ENCODE measurements at places on chromosomes 6 and 20. TPM values are rescaled to one million over a fixed set of nuclear protein-coding genes. Genes with fewer than 3 reads are reported as not detected.

DNA sequence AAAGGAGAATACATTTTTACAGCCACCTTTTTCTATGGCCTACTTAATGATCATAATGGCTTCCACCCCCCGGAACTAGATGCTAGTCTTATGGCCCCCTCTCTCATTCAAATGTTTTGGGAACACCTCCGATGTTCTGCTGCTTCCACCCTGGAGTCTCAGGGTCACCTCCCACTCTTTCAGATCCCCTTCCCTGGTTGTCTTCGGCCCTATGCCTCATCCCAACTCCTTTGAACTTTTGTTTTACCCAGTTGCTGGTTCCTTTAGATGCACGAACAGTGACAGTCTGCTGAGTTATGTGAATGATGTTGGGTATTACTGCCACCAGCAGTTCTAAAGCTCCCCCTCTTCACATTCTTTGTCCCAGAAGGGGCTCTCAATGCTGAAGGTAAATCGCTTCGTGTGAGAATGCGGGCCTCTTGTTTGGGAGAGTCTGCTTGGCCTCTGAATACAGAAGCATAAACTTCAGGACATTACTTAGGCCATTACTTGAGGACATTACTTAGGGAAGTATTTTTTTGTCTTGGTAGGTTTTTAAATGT is 309.1 kb downstream of the SOX4 start:
- no peak for DNase-seq

The PPP2R5D gene
- total RNA-seq = 37.3 TPM

- DNase-seq = peak; percentile 71
Measured at GRCh38 chr20:13788167-13788834, 3.5 kb downstream of the NDUFAF5 start.

The MYB gene
- 1.3 TPM for total RNA-seq

- DNase-seq = no peak
Measured at GRCh38 chr20:38091441-38092216, 58.1 kb downstream of the RPRD1B start.

Measured in tongue (tissue), 3 donors.